RPMI7951 (cell line): ENCODE measurements at places on chromosomes 6 and 20.

DNA sequence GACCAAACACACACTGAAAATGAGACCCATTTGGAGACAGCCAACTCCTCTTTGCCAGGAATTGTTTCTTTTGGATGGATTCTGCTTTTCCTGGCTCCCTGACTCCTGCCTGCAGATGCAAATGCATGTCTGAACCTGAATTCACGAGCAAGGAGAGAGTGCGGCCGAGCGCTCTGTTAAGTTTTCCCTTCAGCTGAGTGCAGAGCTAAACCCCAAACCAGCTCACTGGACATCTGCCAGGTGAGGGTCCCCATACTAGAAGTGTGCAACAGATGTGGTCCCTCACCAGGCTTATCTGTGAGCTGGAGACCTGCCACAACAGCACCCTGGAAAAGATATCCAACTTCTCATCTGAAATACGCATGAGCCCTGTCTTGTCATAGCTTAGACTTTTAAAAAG is 59.0 kb downstream of the CD164 start:
- DNase-seq, result no peak

DNA sequence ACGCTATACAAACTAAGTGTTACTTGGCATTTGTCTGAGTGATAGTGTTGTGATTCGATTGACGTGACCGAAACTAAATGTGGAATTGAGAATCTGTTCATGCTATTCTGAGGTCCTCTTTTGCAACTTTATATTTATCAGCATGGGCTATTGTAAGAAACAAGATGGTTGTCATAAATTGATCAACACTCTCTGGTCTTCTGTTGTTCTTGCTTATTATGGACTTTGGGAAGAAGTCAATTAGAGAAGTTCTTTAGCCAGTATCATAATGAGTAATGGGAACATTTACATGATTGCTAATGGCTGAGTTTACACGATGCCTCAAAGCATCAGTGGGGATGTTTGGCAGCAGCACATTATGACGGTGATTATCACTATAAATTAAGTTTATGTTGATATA is 195.0 kb downstream of the CD83 start:
- no peak for DNase-seq

DNA sequence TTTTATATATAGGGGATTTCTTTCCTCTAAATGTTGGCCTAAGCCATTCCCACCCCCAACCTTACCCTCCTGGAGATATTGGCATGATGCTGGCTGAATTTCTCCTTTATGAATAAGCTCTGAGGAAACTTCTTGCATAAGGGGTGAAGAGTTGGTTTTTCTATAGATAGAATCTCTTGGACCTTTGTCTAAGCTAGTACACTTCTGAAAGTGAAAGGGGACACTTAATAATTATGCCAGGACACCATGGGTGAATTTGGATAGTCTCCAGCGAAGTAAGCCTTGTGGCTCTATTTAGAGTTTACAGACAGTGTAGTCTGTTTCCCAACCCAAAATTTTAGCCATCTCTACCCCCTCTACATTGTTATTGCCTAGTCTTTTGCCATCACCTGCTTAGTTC is 27.1 kb upstream of the FABP7 start:
- no peak for DNase-seq

DNA sequence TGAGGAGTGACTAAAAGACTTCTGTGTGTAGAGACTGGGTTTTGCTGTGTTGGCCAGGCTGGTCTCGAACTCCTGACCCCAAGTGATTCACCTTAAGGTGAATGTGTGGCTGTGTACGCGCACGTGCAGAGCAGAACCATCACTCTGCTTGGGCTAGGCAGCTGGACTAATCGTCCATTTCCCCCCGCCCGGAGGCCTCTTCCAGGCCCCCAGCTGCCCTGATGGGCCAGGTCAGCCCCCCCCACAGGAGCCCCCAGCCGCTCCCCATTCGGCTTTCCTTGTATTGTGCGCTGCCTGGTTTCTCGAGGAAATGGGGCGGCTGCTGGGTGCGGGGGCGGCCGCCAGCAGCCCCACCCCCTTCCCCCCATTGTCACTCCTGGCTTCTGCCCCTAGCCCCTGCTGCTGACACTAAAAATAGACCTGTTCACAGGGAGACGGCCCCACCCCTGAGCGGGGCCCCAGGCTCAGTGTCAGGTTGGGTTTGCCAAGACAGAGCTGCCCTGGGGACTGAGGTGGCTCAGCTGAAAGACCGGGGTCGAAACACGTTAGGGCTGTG is 24.6 kb upstream of the CSNK2A1 start:
- DNase-seq, result no peak

DNA sequence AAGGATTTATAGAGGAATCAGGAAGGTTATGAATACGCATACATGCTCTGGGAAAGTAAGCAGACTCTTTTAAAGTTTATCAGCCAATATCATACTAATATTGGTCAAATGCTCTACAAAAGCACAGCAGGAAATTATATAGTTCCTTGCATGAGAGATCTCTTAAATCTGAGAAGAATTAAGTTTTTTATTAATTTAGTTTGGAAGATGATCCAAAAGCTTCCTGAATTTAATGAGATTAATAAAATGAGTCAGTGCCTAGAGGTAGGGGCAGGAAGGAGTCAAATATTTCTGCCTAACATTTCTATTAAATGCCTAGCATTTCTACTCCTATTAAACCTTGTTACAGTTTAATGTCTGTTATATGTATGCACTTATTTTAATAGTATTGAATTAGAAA is 1608.2 kb downstream of the GRIK2 start:
- no peak for DNase-seq

- DNase-seq, result no peak
Measured at GRCh38 chr6:36781669-36782068, 57.6 kb downstream of the CPNE5 start.

DNA sequence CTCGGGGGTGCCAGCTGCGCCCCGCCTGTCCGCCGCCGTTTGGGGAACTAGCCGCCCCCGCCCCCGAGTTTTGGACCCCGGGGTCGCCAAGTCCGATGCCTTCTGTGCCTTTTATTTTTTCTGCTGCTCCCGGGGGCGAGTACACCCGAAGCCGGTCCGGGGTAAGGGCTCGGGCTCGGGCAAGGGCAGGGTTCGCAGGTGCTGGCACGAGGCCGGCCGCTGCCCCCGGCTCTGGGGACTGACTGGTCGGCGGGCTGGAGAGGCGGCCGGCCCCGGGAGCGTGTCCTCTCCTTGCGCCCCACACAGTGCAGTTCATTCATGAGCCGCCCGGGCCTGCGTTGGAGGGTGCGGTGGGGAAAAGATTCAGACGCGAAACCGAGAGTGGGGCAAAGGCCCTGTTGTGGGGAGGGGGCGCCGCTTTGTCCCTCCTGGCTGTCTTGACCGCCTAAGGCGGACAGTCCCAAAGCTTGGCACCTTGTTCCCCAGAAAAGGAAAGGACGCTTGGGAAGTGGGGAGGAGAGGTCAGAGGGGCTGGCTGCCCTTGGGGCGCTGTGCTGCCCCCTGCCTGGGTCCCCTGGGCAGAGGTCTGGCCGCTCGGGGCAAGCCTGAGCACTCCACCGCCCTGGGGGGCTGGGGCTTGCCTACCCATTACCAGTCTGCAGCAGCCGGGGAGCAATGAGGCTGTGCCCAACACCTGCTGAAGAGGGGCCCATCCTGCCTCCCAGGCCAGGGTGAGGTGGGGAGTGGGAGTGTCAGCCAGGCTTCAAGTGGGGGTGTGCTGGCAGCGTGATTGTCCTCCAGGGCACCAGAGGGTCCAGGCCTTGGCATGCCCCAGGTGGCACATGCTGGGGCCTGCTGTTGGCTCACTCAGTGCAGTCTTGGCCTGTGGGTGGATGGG is 915 bp downstream of the TMEM63B start:
- DNase-seq, result peak; percentile 44

- DNase-seq, result no peak
Measured at GRCh38 chr6:152973916-152974315, 8.9 kb downstream of the FBXO5 start.

- DNase-seq, result no peak
Measured at GRCh38 chr6:14004258-14004657, 79.5 kb downstream of the RNF182 start.

DNA sequence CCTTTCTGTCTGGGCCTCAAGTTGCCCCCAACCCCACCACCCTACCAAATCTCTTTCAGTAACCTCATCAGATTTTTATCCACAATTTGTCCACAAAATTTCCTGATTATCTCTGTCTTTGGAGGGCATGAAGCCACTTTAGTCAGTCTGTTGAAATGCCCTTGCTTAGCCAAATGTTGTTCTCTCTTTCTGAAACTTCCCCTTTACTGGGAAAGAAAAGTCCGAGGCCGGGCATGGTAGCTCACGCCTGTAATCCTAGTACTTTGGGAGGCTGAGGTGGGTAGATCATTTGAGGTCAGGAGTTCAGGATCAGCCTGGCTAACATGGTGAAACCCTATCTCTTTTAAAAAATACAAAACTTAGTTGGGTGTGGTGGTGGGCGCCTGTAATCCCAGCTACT is 33.8 kb downstream of the TOMM6 start:
- DNase-seq, result no peak

- peak; percentile 49 for DNase-seq
Measured at GRCh38 chr20:2521369-2522305, 12.9 kb upstream of the ZNF343 start.

GRCh38 chr6:145903356-145904102 is 60.6 kb downstream of the SHPRH start:
- no peak for DNase-seq

GRCh38 chr6:140017470-140017869 is 643.0 kb upstream of the CITED2 start:
- no peak for DNase-seq

- DNase-seq, result no peak
Measured at GRCh38 chr6:170286246-170286933, 4.5 kb downstream of the DLL1 start.
